NCI-H345 (cell line): ENCODE measurements at places on chromosomes 2 and 18.

- DNase-seq = no peak
Measured at GRCh38 chr2:133241224-133241571, 327.1 kb downstream of the NCKAP5 start.

DNA sequence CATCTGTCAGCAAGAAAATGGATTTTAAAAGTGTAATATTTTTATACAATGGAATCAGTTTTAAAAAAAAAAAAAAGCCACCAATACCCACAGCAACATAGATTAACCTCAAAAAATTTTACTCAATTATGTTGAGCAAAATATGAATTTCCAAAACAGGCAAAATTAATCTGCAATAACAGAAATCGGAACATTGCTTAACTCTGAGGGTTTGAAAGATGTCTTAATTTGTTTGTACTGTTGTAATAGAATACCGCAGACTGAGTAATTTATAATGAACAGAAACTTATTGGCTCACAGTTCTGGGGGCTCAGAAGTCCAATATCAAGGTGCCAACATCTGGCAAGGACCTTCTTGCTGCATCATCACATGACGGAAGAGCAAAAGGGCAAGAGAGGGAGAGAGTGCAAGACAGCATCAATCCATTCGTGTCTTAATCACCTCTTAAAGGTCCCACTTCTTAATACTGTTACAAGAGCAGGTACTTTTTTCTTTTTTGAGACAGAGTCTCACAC, 31.8 kb upstream of the TNFAIP6 start:
- DNase-seq = no peak

DNA sequence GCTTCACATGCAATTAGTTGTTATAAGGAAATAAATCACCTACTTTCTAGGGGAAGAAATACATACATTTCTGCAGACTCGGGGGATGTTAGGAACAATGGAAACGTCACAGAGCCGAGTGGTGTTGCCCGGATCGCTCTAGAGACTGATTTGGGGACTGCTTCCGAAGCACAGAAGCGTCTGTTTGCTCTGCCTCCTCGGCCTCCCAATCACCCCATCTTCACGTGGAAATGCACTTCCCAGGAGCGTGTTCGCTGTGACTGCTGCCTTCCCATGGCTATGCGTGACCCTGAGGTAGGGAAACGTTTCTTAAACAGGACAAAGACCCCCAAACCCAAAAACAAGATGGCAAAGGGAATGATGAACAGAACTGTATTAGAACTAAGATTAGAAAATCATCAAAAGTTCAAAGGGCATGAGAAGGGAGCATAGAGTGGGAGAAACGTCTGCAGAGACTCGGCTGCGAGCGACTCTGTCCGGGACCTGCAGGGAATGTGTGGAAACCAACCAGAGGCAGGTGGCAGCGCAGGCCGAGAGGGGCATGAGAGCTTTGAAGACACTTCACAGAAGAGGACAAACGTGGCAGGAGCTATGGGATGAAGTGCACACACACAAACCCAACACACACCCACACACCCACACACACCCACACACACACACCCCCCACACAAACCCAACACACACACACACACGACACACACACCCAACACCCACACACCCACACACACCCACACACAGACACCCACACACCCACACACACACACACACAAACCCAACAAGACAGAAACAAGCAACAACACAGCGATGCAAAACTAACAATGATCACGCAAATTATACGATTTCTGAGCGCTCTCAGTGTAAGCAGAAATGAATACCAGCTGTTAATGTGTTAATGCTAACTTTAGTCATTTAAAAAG, 41.3 kb downstream of the RTP5 start:
- DNase-seq = no peak

DNA sequence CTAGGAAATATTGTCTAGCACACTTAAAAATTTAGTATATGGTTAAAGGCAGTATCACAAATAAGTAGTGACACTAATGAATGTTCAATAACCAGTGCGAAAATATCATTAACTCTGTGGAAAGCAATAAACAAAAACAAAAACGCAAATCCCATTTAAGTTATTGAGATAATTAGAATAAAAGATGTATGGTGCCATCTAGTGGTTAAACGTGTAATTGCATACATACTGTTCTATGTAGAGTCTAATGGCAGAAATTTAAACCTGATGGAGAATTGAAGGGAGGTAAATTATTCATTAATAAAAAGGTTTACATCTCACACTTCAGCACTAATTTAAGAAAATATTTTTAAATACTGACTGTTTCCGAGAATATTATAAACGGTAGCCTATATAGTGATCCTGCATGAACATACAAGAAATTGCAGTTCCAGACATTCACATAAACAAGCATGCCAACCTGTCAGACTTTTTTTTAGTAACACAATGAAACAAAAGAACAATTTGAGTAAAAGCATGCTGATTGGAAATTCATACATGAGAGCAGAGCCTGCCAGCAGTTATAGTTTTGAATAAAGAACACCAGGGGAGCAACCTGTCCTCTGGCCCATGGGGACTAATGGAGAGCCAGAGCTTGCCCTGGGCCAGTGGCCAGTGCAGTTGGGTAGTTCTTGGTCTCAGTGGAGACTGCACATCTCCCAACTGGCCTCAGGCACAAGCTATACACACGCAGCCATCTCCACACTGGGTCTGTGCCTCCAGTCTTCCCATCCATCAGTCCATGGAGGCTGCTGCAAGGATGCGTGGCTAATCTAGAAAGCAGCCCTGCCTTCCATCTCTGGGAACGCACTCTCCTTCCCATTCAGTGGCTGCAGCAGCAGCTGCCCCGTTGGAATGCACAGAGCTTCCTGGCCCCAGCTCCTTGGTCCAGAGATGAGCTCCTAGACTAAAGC, 28.0 kb downstream of the GCG start:
- DNase-seq = peak; percentile 74

DNA sequence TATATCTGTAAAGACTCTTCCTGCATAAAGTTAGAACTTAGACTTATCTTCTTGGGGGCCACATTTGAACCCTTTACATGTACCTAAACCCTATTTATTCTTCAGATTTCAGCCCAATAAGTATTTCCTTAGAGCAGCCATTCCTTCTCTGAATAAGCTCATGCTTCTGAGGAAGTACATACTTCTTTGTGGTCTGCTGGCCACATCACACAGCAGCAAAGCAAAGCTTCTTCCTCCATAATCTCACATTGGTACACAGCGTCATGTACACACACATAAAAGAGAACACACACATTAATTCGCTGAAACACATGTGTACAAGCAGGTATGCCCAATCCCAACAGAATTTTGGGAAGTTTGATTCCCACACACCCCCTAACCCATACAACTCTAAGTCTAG, 331.0 kb downstream of the CDH2 start:
- DNase-seq = no peak

DNA sequence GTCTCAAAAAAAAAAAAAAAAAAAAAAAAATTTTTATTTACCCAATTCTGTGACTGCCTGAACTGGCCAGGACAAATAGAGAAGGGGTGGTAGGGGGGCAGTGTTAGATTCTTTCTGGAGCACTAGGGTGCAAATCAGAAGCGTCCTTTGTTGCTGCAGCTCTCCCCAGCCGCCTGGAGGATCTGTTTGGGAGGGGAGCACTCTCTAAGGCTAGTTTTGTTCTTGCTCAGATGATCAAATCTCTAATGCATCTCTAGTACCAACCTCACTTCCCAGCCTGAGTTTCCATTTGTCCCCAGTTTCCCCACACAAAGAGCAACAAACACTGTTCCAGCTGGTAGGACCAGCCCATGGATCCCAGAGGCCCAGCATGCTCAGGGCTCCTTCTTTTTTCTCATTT, 83.0 kb downstream of the GBX2 start:
- no peak for DNase-seq

DNA sequence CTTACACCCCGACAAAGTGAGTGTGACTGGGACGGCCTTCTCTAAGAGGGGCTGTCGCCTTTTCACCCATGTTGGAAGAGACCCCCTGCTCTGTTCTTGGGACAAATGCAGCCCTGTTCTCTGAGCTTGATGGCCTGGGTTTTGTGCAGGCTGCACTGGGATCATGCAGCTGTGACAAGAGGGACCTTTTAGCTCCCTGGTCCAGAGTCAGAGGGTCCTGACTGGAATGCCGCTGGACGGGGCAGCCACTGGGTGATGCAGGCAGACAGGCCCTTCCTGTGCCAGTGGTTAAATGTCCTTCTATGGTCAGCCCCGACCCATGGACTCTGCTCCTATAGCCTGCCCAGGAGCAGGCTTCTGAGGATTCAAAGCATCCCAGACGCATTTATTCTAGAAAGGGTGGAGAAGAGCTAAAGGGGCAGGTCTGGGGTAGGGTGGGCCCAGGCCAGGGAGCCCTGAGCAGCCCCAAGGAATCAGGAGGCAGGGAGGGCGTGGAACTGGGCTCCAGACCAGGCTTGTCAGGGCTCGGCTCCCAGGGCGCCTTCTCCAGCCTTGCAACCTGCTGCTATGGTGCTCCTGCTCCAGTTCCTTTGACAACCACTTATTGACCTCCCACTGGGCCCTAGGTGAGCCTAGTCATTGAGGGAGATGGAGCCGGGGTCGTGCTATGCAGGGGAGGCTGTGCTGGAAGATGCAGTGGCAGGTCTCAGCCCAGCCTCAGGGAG, 277.9 kb upstream of the HS6ST1 start:
- DNase-seq = no peak

GRCh38 chr18:77167251-77167650, 34.7 kb upstream of the MBP start:
- no peak for DNase-seq

DNA sequence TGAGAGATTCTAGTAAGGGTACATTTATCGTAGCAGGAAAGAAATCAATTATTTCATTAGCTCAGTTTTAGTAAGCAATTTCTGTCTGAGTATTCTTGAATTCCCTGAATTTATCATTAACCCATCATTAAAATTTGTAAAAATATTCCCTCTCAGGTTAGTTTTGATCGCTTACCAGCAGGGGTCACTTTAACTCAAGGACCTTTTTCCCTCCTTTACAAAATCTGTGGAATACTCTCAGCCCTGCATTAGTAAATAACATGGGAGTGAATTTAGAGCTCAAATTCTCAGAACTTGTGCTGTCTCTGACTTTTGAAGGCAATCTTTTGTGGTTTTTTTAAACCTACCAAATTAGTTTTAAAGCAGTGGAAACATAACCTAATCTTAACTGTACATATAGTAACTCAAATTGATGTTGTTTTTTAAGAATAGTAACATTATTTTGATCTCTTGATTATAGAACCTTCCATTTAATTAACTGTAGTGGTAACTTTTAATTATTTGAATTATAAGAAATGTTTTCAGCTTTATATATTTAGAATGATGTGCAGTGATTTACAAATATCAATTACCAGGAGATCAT, 97.2 kb downstream of the AGPS start:
- peak; percentile 21 for DNase-seq
